ENCODE measurements at places on chromosomes 11 and 22. TPM values are rescaled to one million over a fixed set of nuclear protein-coding genes. Genes with fewer than 3 reads are reported as not detected.

The NEAT1 gene
- 3.4 TPM for total RNA-seq

The PANX3 gene
- total RNA-seq: not detected

DNA sequence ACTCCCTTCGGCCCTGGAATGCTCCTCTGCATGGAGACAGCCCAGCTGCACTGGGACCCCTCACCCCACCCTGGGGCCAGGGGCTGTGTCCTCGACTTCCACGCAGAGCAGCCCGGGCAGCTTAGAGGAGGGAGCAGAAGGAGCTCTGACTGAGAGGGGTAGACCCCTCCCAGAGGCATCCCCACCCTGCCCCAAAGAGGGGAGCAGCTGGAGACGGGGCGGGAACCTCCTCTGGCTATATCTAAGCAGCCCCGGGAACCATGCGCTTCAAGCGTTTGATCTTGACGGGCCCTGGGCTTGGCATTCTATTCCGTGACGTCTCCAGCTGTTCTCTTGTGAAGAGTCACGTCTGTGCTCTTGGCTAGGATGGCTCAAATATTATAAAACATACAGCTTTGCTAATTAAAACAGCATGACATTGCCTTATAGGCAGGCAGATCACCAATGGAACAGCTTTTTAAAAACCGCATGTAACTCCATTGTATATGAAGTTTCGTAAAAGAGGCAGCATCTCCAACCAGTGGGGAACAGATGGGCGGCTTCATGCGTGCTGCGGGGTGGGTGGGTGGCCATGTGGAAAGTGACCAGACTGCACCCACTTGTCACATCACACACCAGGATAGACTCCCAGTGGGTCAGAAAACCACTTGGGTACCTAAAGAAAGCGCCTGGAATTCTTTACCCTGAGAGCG lies 7.7 kb downstream of the KCNQ1 start:
- no peaks in the 10 kb centered on the region for H3K4me1 ChIP-seq
- DNase-seq: no peak
- no peaks in the 10 kb centered on the region for H3K36me3 ChIP-seq
- no peak overlapping the region for H3K4me3 ChIP-seq
- peaks cover 69% of the 10 kb centered on the region for H3K27me3 ChIP-seq

- no peak overlapping the region for H3K4me3 ChIP-seq
- H3K27me3 ChIP-seq: no peaks in the 10 kb centered on the region
- no peaks in the 10 kb centered on the region for H3K36me3 ChIP-seq
- H3K4me1 ChIP-seq: peaks cover 4% of the 10 kb centered on the region
- no peak for DNase-seq
These were observed 53.0 kb downstream of the LHFPL7 start for GRCh38 chr22:24893341-24894070.

DNA sequence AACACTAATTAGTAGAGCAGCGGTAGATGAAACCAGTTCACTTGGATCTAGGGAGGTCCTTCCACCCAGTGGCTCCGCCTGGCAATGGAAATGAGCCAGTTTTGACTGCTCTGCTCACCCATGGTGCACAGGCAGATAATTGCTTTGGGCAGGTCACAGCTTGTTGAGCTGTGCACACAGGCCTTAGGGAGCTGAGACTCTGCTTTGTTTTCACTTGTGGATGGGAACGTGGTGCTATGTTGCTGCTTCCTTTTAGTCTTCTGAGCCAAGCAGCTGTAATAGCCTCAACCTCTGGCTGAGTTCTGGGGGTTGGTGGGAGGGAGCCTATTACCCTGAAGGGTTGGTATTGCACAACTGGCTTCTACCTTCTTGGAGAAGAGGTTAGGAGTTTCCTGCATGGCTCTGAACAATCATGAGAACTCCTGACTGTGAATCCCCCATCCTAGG lies 262.3 kb upstream of the MTNR1B start:
- no peak overlapping the region for H3K4me3 ChIP-seq
- peaks cover 20% of the 10 kb centered on the region for H3K4me1 ChIP-seq
- DNase-seq: no peak
- H3K27ac ChIP-seq: no peak overlapping the region
- H3K36me3 ChIP-seq: no peaks in the 10 kb centered on the region

DNA sequence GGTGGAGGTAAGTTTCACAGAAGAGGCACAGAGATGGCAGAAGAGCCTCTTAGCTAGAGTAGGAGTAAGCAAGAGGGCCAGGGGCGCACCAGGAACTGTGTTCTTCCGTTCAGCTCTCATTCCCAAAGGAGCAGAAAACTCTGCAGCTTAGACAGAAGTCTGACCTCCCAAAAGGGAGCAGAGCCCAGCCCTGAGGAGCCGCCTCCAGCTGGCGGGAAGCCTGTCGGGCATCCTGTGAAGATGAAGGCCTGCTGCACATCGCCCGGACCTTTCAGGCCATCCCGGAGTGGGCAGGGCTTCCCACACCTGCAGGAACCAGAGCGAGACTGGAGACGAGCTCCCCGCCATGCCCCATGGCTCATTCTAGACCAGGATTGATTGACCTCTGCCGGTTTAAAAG lies 1102.8 kb downstream of the BRD1 start:
- no peaks in the 10 kb centered on the region for H3K36me3 ChIP-seq
- no peaks in the 10 kb centered on the region for H3K4me1 ChIP-seq
- no peak for DNase-seq
- no peaks in the 10 kb centered on the region for H3K27me3 ChIP-seq
- H3K4me3 ChIP-seq: no peak overlapping the region
- H3K27ac ChIP-seq: no peak overlapping the region

GRCh38 chr11:115450519-115450918 lies 53.7 kb downstream of the CADM1 start:
- peaks cover 3% of the 10 kb centered on the region for H3K36me3 ChIP-seq
- no peak overlapping the region for H3K4me3 ChIP-seq
- peaks cover 26% of the 10 kb centered on the region for H3K4me1 ChIP-seq
- no peak for DNase-seq
- H3K27ac ChIP-seq: no peak overlapping the region
- H3K27me3 ChIP-seq: no peaks in the 10 kb centered on the region

DNA sequence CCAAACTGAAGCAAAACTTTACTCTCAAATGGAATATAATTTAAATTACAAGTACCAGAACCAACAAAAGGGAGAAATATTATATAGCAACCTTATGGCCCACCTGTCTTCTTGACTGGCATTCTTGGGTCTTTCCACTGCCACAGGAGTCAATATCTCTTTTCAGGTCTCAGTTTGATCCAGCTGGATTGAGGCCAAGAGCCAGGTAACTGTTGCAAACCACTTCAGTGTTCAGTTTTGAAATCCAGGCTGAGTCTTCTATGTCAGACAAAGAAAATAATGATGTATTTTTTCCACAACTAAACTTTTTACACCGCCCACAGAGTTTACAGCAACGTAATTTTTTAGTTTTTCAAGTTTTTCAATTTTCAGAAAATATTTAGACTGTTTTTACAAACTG lies 648 bp downstream of the DLG2 start:
- H3K27me3 ChIP-seq: no peaks in the 10 kb centered on the region
- H3K36me3 ChIP-seq: no peaks in the 10 kb centered on the region
- DNase-seq: no peak
- peak overlapping the region; percentile 65 for H3K4me3 ChIP-seq

DNA sequence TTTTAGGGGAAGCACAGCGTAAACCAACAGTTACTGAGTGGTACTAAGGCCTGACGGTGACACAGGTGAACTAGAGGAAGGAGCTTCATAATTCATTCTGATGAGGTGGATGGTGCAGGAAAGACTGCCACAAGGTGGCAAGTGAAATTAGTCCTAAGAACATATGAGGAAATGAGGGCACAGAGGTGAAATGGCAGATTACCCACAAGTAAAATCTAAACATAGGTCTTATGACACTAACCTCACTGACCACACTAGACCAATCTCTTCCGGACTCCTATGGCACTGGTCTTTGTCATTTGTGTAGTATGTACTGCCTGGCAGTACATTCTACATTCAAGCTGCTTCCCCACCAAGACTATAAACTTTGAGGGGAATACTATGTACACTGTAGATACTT lies 20.2 kb downstream of the GAB2 start:
- H3K27ac ChIP-seq: no peak overlapping the region
- no peaks in the 10 kb centered on the region for H3K4me1 ChIP-seq
- H3K36me3 ChIP-seq: no peaks in the 10 kb centered on the region
- no peak for DNase-seq
- H3K4me3 ChIP-seq: no peak overlapping the region

- H3K4me3 ChIP-seq: no peak overlapping the region
- no peaks in the 10 kb centered on the region for H3K36me3 ChIP-seq
- H3K27me3 ChIP-seq: peaks cover 100% of the 10 kb centered on the region
- no peak overlapping the region for H3K27ac ChIP-seq
These were observed 3.1 kb upstream of the IGF2 start for GRCh38 chr11:2142300-2142759.

DNA sequence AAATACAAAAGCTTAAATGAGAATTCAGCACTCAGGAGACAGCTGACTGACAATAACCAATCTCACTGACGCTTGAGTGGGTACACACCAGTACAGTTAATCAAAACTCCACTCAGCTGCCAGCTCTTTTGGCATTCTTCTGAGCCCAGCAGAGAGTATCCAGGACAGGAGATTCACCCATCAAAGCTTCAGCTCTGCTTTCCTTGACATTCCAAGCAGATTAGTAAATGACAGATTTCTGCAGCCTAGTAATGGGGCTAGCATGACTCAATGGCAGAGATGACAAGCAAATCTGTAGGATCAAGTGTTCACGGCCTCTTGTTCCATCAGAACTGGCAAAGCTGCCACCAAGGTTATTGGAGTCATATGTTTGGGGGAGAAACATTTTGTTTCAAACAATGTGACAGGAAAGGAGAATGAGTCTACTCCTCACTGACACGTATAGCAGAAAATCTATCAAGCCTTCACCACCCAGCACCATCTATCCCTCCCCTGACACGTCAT lies 420.0 kb downstream of the DYNC2H1 start:
- no peak overlapping the region for H3K27ac ChIP-seq
- H3K4me1 ChIP-seq: peaks cover 6% of the 10 kb centered on the region
- H3K4me3 ChIP-seq: no peak overlapping the region
- no peaks in the 10 kb centered on the region for H3K27me3 ChIP-seq

GRCh38 chr11:86818462-86819192 lies 18.3 kb downstream of the PRSS23 start:
- no peaks in the 10 kb centered on the region for H3K36me3 ChIP-seq
- H3K27ac ChIP-seq: peak overlapping the region; percentile 70
- no peak overlapping the region for H3K4me3 ChIP-seq
- peaks cover 42% of the 10 kb centered on the region for H3K4me1 ChIP-seq
- no peaks in the 10 kb centered on the region for H3K27me3 ChIP-seq

- H3K27me3 ChIP-seq: peaks cover 18% of the 10 kb centered on the region
- no peak for DNase-seq
- no peak overlapping the region for H3K4me3 ChIP-seq
- no peaks in the 10 kb centered on the region for H3K36me3 ChIP-seq
These were observed 242.3 kb upstream of the B3GAT1 start for GRCh38 chr11:134654161-134654915.

GRCh38 chr22:27164781-27165503 lies 507.6 kb downstream of the MIAT start:
- no peaks in the 10 kb centered on the region for H3K4me1 ChIP-seq
- DNase-seq: no peak
- H3K36me3 ChIP-seq: no peaks in the 10 kb centered on the region
- H3K27ac ChIP-seq: no peak overlapping the region
- no peak overlapping the region for H3K4me3 ChIP-seq
- H3K27me3 ChIP-seq: peaks cover 49% of the 10 kb centered on the region
